ENCODE measurements at places on chromosomes 13 and 19.
A peak's percentile ranks its signal among the peaks of the same experiment; 100 is the strongest.

GRCh38 chr13:72284791-72285190 lies 417.8 kb upstream of the DACH1 start:
- no peak for DNase-seq
- no peaks in the 10 kb centered on the region for H3K4me1 ChIP-seq
- no peak overlapping the region for H3K27ac ChIP-seq

DNA sequence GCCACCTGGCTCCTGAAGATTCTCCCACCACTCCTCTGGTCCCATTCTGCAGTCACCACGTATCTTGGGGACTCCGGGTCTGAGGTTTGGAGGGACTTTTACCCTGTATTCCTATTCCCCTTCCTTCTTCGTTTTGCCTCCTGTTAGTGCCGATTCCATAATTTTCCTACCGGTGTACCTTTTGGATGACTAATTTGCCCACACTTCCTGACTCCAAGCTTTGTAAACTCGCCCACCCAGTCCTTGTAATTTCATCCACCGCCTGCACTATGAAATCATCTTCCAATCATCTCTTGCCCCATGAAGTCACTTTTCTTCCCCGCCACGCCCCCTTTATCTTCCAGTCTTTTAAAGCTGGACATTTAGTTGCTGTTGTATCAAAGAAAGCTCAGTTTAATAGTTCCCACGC lies 572 bp downstream of the UCHL3 start:
- peaks cover 39% of the 10 kb centered on the region for H3K4me1 ChIP-seq
- no peaks in the 10 kb centered on the region for H3K27me3 ChIP-seq
- peak; percentile 52 for DNase-seq
- H3K27ac ChIP-seq, result peak overlapping the region; percentile 88
- H3K4me3 ChIP-seq, result peak overlapping the region; percentile 99

DNA sequence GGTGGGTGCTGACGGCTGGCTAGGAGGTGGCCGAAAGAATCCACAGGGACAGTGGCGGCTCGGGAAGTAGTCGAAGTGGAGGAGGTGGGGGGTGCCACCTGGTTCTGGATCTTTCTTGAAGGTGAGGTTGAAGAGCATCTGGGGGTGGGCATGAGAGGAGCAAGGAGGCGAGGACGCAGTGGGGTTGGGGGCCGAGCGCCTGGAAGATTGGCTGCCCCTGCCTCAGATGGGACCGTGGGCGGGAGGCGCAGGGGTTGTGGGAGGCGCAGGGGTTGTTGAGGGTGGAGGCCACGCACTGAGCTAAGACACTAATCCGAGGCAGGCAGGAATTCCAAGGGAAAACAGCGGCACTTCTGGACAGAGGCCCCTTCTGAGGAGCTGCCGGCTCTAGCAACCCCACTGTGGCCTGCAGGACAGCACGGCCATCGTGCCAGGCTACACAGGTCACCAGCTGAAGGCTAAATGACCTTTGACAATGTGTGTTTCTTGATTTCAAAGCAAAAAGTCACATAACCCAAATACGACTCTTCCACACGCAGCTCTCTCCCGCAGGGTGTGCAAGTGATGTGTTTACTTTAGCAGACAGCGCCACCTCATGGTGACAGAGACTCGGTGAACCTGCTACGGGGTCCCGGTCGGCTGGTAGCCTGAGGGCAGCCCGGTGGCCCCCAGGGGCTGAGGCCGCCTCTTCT lies 44.1 kb upstream of the RANBP3 start:
- H3K4me3 ChIP-seq, result no peak overlapping the region
- DNase-seq, result peak; percentile 85
- peaks cover 40% of the 10 kb centered on the region for H3K27me3 ChIP-seq
- H3K36me3 ChIP-seq, result no peaks in the 10 kb centered on the region

DNA sequence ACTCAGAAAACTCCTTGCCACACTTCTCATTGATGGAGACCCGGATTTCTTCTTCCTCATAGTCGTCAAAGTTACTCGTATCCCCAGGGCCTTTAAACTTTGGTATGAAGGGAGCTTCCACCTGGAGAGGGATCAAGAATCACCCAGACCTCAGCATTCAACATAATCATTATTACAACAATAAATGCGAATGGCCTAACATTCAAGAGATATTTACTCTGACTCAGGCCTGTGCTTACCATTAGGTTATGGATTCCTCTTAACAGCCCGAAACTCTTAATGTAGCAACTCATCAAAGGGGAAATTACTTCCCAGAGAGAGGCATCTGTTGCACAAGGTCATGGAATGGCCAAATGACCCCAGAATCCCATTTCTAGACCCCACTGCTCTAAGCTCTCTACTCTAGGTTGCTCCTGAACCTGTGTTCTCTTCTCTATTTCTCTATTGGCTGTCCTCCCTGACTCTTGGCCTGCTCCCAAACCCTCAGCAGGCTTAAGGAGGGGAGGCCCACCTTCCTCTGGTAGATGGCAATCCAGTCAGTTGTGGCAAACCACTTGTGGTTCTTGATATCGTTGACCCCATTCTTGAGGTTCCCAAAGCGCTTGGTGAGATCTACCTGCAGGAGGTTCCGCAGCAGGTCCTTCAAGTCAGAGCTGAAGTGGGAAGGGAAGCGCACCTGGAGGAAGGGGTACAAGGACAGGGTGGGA lies 2.7 kb upstream of the SAMD1 start:
- no peaks in the 10 kb centered on the region for H3K27me3 ChIP-seq
- no peak overlapping the region for H3K4me3 ChIP-seq
- DNase-seq, result no peak
- H3K27ac ChIP-seq, result no peak overlapping the region

DNA sequence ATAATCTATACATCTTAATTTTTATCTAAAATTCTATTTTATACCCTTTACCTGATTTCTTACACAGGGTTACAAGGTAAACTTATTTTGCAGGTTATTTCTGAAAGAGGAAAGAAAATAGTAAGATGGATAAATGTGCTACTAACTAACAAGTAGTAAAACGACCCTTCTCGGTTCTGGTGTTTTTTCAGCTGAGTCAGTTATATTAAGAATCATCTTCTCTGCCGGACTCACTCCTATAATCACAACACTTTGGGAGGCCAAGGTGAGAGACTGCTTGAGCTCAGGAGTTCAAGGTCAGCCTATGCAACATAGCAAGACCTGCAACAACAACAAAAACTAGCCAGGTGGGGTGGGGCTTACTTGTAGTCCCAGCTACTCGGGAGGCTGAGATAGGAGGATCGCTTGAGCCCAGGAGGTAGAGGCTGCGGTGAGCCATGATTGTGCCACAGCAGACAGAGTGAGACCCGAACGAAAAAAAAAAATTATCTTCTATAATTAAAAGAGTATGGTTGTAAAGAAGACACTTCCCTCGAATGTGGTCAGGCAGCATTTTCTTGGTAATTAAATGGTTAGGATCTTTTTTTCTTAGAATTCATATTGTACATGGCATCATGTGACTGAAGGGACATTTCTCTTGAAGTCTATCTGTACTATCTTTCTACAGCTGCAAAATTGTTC lies 27.9 kb upstream of the RCBTB2 start:
- H3K4me1 ChIP-seq, result peaks cover 14% of the 10 kb centered on the region
- H3K27me3 ChIP-seq, result no peaks in the 10 kb centered on the region
- H3K4me3 ChIP-seq, result no peak overlapping the region
- no peaks in the 10 kb centered on the region for H3K36me3 ChIP-seq
- H3K27ac ChIP-seq, result no peak overlapping the region
- no peak for DNase-seq

- H3K27me3 ChIP-seq, result no peaks in the 10 kb centered on the region
- H3K27ac ChIP-seq, result no peak overlapping the region
- no peaks in the 10 kb centered on the region for H3K36me3 ChIP-seq
- H3K4me1 ChIP-seq, result no peaks in the 10 kb centered on the region
- no peak for DNase-seq
Measured at GRCh38 chr13:69124996-69125395, 982.6 kb upstream of the ATXN8OS start.

- H3K4me3 ChIP-seq, result peak within 1 kb of the TSS; percentile 83
- H3K27ac ChIP-seq, result peak within 1 kb of the TSS; percentile 92
- H3K36me3 ChIP-seq, result peaks cover 18% of the 10 kb centered on the region
- DNase-seq, result no peak
Measured at GRCh38 chr19:33796164-33796875, at the start of gene KCTD15. TSS of gene KCTD15 (plus strand) at chr19:33796870. CDS start at chr19:33800455, 3,585 bp downstream.

GRCh38 chr13:97233499-97233898 lies 11.4 kb downstream of the MBNL2 start:
- H3K4me3 ChIP-seq, result no peak overlapping the region
- peak; percentile 73 for DNase-seq
- peak overlapping the region; percentile 50 for H3K27ac ChIP-seq
- H3K27me3 ChIP-seq, result no peaks in the 10 kb centered on the region

DNA sequence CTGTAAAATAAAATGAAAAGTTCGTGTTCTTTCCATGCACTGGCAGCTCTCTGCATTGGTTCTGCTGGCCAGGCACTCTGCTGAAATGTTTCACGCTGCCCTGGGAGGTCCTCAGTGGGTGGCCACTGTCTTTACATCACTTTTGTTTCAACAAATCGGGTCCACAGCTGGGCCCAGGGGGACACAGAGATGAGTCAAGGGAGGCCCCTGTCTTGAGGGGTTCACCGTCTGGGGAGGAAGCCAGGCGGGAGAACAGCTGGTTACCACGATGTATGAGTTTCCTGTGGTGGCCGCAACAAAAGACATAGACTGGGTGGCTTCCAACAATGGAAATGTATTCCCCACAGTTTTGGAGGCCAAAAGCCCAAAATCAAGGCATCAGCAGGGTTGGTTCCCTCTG lies 5.1 kb upstream of the KLF2 start:
- H3K27ac ChIP-seq, result no peak overlapping the region
- H3K36me3 ChIP-seq, result no peaks in the 10 kb centered on the region
- H3K4me3 ChIP-seq, result no peak overlapping the region
- H3K27me3 ChIP-seq, result peaks cover 22% of the 10 kb centered on the region
- DNase-seq, result no peak

DNA sequence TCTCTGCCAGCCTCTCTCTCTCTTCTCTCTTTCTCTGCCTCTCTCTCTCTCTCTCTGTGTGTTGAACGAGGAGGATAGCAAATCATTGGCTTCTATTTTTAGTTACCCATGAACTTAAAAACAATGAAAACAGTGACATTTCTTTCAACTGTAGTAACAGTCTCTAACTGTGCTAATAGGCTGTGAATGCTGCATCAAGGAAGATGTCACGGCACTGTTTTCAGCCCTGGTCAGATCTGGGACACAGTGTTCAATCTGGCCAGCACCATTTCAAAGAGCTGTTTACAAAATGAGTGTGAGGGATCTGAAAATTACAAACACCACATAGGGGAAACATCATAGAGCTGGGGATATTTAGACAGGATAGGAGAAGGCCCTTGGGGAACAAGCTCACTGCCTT lies 717.0 kb downstream of the FGF9 start:
- no peak overlapping the region for H3K4me3 ChIP-seq
- H3K4me1 ChIP-seq, result no peaks in the 10 kb centered on the region
- H3K27ac ChIP-seq, result no peak overlapping the region
- no peak for DNase-seq

GRCh38 chr19:40506099-40506498 lies 39.3 kb downstream of the SPTBN4 start:
- H3K4me3 ChIP-seq, result no peak overlapping the region
- no peaks in the 10 kb centered on the region for H3K4me1 ChIP-seq
- no peak for DNase-seq
- no peak overlapping the region for H3K27ac ChIP-seq

DNA sequence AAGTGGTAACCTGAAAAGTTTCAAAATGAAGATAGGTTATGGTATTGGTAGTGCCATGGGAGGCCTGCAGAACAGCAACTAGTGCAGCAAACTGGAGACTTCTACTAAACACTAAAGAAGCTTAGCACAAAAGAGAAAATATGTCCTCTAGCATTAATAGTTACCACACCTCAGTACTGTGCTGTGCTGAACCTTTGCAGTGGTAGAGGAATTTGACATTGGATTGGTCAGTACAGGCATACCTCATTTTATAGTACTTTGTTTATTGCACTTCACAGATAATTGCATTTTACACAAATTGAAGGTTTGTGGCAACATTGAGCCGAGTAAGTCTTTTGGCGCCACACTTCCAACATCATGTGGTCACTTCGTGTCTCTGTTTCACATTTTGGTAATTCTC lies 40.4 kb downstream of the ZMYM2 start:
- no peak for DNase-seq
- no peak overlapping the region for H3K4me3 ChIP-seq
- H3K4me1 ChIP-seq, result no peaks in the 10 kb centered on the region
- peaks cover 5% of the 10 kb centered on the region for H3K36me3 ChIP-seq
- no peaks in the 10 kb centered on the region for H3K27me3 ChIP-seq

DNA sequence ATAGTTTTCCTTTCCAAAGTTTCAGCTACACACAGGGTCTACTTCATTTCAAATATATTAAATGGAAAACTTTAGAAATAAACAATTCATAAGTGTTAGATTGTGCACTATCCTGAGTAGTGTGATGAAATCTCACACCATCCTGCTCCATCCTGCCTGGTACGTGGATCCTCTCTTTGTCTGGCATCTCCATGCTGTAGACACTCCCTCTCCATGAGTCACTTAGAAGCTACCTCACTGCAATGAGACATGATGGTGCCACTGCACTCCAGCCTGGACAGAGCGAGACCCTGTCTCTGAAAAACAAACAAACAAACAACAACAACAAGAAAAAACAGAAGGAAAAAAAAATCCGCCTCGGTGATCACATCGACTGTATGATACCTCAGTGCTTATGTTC lies 191.8 kb downstream of the PCCA start:
- DNase-seq, result no peak
- peaks cover 1% of the 10 kb centered on the region for H3K4me1 ChIP-seq
- H3K27me3 ChIP-seq, result no peaks in the 10 kb centered on the region
- H3K4me3 ChIP-seq, result no peak overlapping the region
- H3K27ac ChIP-seq, result no peak overlapping the region

- no peaks in the 10 kb centered on the region for H3K27me3 ChIP-seq
- peaks cover 58% of the 10 kb centered on the region for H3K36me3 ChIP-seq
- H3K4me3 ChIP-seq, result no peak overlapping the region
- DNase-seq, result no peak
Measured at GRCh38 chr19:41297628-41298347, 12.2 kb upstream of the CCDC97 start.

DNA sequence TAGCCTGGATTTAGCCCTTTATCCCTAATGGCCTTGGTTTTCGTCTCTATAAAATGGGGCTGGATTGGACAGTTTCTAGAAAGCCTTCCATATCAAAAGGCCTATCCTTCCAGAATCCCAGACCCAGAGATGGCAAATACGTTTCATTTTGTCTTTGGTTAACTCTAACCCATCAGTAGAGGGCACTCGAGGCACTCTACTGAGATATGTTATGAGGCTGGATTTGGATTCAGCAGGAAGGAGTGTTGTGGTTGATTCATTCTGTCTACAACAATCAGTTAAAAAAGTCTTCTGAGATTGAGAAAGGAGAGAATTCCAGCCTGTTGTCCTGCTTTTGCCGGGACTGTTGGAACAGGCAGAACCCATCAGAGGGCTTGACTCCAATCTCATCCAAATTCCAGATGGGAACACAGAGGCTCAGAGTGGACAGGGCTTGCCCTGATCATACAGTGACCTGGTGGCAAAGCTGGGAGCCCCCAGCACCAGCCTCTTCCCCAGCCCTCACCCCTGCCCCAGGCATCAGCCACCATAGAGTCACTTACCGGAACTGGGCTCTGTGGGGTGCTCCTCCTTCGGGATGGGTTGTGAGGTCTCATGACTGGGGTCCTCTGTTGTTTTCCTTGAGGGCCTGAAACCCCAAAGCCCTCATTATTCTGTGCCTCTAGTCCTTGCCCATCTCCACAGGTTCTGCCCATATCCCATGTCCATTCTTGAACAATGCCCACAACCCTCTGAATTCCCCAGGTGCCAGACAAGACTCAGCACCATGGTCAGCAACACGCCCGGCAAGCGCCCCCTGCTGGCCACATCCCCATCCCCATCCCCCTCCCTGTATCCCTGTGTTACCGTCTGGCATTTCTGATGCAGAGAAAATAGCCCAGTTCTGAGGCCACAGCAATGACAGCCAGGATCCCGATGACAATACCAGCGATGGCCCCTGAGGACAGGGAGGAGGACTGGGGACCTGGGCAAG lies 12.3 kb upstream of the ZNF180 start:
- no peak overlapping the region for H3K27ac ChIP-seq
- H3K36me3 ChIP-seq, result no peaks in the 10 kb centered on the region
- peak; percentile 36 for DNase-seq
- no peaks in the 10 kb centered on the region for H3K4me1 ChIP-seq
